Stimulated activated CD4-positive, alpha-beta T cell treated with anti-CD3 and anti-CD28 coated beads, Interleukin-4, amount 100 ng/mL, for 4 hours (primary cell): ENCODE measurements at places on chromosomes 3 and 15.

- no peak for DNase-seq
These were observed 20.2 kb upstream of the PARP14 start for GRCh38 chr3:122660297-122660974.

DNA sequence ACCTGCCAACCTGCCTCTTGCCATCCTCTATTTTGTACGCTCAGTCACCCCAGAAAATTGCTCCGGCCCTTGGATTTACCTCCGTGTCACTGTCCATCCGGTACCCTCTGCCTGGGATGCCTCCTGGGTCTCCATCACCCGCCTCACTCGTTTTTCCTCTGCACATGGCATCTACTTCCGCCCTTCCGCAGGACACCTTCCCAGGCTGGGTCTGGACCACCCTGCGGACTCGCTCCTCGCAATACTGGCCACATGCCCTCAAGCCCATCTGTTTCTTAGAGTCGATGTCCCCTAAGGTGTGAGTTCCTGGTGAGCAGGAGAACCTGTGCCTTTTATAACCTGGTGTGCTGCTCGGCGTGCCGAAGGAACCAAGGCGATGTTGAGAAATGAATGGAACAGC lies 58.5 kb downstream of the APBA2 start:
- DNase-seq, result no peak

DNA sequence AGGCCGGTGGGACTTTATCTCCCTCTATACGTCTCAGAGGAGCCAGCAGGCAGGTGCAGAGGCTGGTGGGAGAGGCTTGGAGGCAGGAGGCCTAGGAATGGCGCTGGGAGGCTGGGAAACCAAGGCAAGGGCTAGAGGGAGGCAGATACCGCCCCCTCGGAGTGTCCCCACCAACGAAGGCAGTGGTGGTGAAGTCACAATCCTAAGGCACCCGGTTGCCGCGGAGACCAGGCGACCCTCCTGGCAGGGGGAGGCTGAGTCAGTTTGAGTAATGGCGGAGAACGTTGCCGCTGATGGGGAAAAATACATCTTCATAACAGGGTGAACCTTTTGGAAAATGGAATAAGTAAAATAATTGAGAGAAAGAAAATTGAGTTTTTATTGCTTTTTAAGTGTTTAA lies 29.9 kb upstream of the CACNA2D2 start:
- DNase-seq, result no peak

GRCh38 chr3:134014270-134014669 lies 15.5 kb downstream of the SLCO2A1 start:
- DNase-seq, result no peak

- no peak for DNase-seq
These were observed 146.1 kb downstream of the GHSR start for GRCh38 chr3:172302203-172302602.

DNA sequence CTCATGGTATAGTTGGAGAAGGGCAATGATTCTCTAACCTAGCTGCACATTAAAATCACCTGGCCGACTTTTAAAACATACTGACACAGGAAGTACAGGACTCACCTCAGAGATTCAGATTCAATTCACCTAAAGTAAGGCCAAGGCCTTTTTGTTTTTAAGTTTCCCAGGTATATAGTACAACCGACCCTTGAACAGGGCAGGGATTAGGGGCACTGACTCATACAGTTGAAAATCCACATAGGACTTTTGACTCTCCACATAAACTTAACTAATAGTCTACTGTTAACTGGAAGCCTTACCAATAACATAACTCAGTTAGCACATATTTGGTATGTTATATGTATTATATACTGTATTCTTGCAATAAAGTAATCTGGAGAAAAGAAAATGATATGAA lies 129.5 kb upstream of the ABI3BP start:
- no peak for DNase-seq

DNA sequence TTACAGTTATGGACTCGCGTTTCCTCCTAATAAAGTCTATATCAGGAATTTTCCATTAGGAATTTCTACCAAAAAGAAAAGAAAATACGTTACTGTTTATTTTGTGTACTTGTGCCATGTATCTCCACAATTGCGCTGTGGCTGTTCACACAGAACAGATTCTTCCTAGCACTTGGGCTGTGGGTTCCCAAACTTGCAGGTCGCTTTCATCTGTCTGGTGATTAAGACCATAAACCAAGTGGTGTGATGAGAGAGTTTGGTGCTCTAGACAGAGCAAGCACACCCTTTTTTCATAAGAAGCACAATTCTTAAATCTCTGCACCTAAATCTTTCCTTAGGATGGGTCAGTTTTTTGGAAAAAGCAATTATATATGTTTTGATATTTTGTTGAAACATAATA lies 203.3 kb downstream of the TP63 start:
- no peak for DNase-seq

DNA sequence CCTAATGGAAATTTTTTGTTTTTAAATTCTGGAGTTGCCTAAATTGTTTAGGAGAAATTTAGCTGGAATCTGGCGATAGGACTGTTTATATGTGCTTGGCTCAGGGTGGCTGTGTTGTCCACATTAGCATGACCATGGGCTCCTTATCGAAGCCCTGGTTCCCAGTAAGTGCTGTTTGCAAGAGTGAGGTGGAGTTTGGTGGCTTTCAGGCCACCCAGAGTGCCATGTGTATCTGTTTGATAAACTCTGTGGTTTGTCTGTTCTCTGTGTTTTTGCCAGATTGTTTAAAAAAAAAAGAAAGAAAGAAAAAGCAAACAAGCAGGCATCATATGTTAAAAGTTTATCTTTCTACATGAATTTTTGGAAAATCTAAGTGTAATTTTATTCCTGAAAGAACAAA lies 51.5 kb downstream of the PLCL2 start:
- DNase-seq, result no peak
